Femur (tissue), 1 donor: ENCODE measurements at places on chromosomes 13 and 19.

DNA sequence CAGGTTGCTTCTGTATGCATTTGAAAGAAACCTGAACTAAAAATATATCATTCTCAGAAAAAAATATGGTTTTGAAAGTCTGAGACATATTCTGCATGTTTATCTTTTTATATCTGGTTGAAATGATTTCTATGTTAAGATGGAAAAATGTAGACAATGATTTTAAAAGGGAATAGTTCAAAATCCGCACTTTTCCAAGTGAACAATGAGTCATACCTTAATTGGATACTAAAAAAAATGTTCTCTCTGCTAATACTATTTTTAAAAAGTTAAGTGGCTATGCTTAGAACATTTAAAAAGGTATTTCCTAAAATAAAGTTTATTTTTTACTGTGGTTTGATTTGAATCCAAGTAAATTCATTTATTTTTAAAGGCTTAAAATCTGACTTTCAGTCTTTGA, 801.4 kb downstream of the SLITRK6 start:
- no peak for DNase-seq

GRCh38 chr13:97215325-97215724, 6.8 kb upstream of the MBNL2 start:
- no peak for DNase-seq

GRCh38 chr19:4304538-4305256, at the start of gene FSD1:
FSD1 (plus strand) TSS chr19:4304598; CDS start chr19:4304747, 149 bp downstream.
- DNase-seq, result no peak

DNA sequence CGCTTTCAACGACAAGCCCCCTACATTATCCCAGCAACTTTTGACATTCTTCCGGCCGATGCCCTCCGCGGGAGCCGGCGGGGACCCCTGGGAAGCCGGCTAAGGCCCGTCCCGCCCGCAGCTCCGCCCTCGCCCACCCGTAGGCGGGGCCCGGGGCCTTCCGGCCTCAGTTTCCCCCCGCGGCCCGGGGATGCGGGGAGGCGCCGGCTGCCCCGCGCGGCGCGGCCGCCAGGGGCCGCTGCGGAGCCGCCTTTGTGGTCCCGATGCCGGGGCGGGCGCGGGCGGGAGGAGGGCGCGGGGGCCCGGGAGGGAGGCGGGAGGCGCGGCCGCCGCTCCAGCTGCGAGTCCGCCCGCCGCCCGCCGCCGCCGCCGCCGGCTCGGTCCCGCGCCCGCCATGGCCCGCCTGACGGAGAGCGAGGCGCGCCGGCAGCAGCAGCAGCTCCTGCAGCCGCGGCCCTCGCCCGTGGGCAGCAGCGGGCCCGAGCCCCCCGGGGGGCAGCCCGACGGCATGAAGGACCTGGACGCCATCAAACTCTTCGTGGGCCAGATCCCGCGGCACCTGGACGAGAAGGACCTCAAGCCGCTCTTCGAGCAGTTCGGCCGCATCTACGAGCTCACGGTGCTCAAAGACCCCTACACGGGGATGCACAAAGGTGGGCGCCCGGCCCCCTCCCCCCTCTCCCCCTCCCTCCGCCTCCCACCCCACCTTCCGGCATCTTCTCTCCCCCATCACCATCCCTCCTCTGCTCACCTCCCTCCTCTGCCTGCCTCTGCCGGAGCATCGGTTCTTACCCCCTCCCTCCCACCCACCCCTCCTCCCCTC, at the start of gene CELF5:
TSS of gene CELF5 (plus strand) at position 316 of the 823 bp plus-strand sequence. CDS start at position 395, 79 bp downstream.
- peak; percentile 68 for DNase-seq

GRCh38 chr13:59681636-59682311, 482.0 kb downstream of the DIAPH3 start:
- DNase-seq, result no peak

GRCh38 chr19:56856822-56857221, 16.3 kb upstream of the PEG3 start:
- no peak for DNase-seq

- no peak for DNase-seq
These were observed 28.7 kb upstream of the C1QTNF9 start for GRCh38 chr13:24280720-24281119.

DNA sequence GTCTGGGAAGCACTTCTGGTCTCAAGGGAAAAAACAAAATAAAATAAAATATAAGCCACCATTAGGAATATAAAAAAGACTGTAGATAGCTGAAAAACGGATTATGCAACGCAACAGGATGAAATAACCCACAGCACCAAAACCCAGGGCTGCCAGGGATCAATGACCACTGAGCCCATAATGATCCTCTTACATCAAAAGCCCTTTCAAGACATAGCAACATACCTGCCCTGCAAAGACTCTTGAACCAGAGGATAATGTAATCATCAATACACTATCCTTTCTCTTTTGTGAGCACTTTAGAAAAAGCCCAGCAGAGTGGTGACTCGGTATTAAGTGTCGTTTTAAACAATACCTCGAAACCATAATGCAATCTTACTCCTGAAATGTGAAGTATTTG, 235.0 kb upstream of the SOX21 start:
- DNase-seq, result no peak

DNA sequence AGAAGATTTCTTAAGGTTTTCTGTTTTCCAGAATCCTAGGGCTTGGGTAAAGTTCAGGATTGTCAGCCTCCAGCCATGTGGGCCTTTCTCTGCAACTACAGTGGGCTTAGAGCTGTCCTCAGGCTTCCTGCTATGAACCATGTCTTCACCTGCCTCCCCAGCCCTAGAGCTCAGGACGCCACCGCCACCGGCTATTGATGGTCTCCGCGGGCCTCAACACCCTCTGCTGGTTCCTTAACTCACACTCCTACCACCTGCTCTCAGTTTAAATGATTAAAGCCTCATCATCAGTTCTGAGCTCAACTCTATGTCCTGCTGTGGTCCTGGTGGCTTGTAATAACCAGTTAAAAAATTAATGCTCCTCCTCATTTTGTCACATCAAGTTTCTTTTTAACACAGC, 221.0 kb downstream of the EFNB2 start:
- DNase-seq, result no peak

- no peak for DNase-seq
These were observed 229.0 kb downstream of the POSTN start for GRCh38 chr13:37369616-37370015.

- DNase-seq, result peak; percentile 51
These were observed 9.9 kb upstream of the RCBTB2 start for GRCh38 chr13:48542581-48543341.

- no peak for DNase-seq
These were observed 86.4 kb upstream of the SOX21 start for GRCh38 chr13:94798738-94799137.

GRCh38 chr13:77036279-77036678, 9.3 kb upstream of the FBXL3 start:
- DNase-seq, result no peak

GRCh38 chr19:2607712-2608601, 94.5 kb downstream of the GNG7 start:
- DNase-seq, result no peak

DNA sequence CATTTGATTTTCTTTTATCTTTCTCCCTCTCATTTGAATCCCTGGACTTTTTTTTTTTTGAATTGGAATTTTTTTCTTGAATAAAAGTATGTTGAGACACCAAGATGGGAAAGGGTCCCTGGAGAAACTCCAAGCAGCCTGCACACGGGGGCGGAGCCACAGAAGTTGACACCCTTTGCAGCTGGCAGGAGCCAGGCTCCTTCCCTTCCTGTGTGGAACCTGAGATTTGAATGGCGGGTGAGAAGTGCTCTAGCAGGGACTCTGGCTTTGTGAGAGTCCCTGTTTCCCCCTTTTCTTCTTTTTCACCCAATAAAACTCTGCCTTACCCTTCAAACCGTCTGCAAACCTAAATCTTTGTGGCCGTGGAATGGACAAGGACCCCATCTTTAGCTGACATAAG, 1381.0 kb upstream of the MIR17HG start:
- DNase-seq, result no peak

GRCh38 chr13:99496184-99497142, 4.8 kb upstream of the TM9SF2 start:
- DNase-seq, result peak; percentile 51

DNA sequence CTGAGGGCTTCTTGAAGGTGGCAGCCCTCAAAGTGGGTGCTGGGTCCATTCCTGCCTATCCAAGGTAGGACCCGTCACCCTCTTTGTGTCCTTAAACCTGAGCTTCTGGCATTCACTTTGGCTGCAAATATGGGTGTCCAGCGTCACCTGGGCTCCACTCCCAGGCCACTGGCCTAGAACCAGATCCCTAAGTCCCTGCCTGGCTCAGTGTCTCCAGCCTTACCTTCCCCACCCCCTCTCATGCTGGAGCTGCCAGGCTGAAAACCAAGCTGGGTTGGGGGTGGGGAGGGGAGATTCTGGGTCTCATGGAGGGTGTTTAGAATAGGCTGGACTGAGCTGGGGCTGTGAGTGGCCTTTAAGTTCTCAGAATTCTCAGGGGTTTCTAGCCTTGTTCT, 12.4 kb downstream of the PDE4A start:
- no peak for DNase-seq

DNA sequence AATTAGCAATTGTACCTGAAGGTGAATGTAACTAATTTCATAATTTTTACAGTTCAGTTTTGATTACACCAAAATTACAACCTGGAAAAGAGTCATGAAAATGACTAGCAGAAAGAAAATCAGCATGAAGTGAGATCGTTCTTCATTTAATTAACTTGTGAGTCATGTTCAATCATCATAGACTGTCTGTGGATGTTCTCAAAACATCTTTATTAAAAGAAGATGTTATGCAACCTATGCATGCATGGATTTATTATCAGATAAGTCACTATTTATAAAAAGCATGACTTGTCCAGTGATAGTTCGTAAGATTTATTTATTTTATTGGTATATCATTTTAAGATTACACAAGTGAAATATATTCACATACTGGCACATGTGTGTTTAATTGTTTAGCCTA, 245.9 kb downstream of the ITGBL1 start:
- no peak for DNase-seq
